ENCODE measurements at places on chromosomes 13 and 19.

- DNase-seq, result peak; percentile 18
Measured at GRCh38 chr19:51593138-51593890, 22.2 kb downstream of the ZNF175 start.

DNA sequence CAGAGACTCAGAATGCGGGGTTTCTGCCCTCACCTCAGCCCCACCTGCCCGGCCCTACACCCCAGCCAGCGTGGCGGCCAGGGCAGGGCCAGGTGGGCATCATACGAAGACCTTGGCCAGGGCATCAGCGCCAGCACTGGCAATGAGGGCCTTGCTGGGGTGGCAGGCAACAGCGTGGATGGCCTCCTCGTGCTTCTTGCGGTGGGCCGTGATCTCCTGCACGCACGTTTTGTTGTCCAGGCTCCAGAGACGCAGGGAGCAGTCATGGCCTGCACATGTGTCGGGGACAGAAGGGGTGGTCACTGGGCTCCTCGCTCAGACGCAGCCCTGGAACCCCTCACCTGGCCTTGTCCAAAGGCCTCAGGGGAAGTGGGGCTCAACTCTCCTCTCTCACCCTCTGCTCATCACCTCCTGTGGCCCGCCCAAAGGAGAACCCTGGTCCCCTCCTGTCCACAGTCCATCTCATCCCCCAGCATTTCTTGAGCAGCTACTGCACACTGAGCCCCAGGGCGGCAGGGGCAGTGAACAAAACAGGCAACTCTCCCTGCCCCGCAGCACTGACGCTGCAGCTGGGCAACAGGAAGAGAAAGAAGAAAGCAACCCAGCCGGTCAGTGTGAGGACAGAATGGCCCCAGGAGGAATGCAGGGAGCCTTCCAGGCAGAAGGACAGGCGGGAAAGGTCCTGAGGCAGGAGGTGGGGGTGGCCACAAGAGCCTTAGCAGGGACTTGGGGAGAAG lies 3.8 kb upstream of the PRKD2 start:
- no peak for DNase-seq

GRCh38 chr13:28890712-28891111 lies 70.6 kb downstream of the MTUS2 start:
- no peak for DNase-seq

DNA sequence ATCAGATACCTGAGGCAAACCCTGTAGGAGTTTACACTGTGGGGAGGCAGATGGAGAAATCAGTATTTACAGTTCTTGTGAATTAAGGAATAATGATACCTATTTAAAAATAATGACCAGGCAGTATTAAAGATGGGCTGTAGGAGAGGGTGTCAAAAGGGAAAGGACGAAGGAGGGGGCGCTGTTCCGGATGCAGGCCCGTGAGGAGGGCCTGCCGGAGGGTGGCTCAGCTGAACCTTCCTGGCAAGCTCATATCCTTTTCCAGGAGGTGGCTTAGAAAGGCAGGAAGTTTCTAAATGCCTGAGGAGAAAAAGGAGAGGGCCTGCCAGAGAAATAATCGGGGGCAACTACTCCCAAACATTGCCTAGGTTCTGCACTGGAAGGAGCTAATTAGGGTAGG lies 46.6 kb downstream of the MBNL2 start:
- DNase-seq, result no peak

DNA sequence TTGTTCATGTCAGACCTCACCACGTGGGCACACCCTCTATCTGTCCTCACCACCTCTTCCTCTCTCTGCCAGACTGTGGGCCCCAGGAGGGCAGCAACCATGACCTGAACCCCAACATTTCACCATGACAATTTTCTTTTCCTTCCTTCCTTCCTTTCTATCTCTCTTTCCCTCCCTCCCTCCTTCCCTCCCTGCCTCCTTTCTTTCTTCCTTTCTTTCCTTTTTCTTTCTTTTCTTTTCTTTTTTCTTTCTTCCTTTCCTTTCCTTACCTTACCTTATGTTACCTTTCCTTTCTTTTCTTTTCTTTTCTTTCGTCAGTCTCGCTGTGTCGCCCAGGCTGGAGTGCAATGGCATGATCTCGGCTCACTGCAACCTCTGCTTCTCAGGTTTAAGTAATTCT lies 8.7 kb upstream of the FCER2 start:
- DNase-seq, result no peak

DNA sequence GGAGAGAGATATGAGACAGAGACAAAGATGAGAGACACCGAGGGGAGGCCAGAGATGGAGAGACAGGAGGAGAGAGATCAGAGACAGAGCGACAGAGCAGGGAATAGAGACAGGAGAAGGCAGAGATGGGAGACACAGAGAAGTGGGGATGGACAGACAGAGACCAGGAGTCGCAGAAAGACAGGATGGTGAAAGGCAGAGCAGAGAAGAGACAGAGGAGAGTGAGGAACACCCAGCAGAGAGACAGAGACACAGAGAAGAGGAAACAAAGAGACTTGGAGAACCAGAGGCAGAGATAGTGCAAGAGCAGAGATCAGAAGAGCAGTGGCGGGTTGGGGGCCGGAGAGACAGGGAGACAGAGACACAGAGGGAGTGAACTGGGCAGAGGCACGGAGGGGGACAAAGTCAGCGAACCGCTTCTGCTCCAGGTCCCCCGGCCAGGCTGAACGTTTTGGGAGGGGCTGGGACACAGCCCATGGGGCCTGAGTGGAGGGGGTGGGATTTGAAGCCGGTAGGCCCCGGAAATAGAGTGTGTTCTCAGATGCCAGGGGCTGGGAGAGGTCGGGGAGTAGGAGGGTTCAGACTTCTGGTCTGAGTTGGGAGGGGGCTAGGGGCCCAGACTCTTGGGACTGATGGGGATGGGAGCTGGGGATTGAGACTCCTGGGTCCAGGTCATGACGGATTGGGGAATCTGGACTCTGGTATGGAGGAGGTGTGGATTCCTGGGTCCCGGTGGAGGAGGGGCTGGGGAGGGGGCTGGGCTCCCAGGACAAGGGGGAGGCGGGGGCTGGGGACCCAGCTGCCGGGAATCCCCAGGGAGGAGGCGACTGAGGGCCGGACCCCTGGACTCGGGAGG lies 654 bp downstream of the ZNF579 start:
- DNase-seq, result no peak

DNA sequence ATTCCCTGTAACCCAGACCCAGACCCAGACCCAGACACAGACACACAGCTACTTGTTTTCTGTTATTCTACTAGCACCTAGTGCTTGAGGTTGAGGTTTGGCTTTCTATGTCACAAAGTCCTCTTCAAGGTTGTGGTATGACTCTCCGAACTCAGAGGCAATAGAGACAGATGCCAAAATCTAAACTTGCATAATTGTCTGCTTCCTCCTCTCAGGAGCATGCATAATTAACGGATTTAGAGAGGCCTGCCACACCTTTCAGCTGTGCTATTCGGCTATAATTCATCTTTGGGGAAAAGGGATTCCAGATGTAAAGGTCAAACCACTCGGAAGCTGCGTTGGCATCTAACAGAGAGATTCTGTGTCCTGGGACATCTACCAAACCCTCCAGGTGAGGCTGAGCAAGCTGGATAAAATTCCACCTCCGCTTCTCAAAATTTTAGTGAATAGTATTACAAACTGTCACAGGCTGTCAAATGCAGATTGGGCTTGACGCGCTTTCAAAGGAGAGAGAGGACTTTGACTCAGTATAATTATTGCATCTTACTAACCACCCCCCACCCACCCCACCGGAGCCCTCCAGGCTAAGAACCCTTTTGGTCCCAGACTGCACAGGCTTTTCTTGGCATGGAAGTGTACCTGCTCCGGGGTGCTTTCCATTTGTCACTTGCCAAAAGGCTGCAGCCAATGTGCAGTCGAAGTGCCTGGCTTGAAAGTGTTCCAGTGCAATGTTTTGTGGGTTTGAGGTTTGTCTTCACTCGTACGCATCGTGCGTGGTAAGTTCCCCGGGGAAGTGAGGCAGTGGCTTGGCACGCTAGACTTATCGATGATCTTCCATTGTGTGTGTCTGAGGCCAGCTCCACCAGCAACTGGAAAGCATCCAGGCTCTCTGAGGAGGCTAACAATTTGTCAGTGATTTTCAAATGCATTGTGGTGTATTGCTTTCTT lies 194.1 kb downstream of the TDRD3 start:
- DNase-seq, result no peak

- peak; percentile 6 for DNase-seq
Measured at GRCh38 chr19:43699506-43700394, 16.1 kb upstream of the IRGC start.

DNA sequence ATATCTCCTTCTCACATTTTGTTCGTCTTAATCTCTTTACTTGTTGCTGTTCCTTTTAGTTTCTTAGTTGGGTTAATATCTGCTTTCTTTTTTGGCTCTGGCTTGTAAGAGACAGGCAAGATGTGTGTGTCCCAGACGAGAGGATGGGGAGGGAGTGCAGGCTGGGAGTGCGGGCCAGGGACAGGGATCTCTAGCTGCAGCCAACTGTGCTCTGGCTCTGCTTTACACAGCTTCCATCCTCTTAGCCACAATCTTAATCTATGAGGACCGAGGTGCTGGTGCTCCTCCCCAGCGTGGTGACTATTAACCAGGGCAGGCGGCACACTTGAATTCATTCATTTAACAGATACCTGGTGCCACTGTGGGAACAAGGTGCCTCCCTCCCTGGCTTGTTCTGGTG lies 70.9 kb upstream of the WASF3 start:
- DNase-seq, result no peak

- no peak for DNase-seq
Measured at GRCh38 chr13:99526549-99526948, 25.3 kb downstream of the TM9SF2 start.

- DNase-seq, result no peak
Measured at GRCh38 chr13:48679941-48680680, 26.4 kb downstream of the CYSLTR2 start.

GRCh38 chr19:57558525-57558924 lies 1.1 kb downstream of the ZNF550 start:
- DNase-seq, result peak; percentile 8

GRCh38 chr13:48624858-48625257 lies 28.9 kb upstream of the CYSLTR2 start:
- no peak for DNase-seq

- no peak for DNase-seq
Measured at GRCh38 chr13:97322740-97323342, 100.7 kb downstream of the MBNL2 start.

- DNase-seq, result no peak
Measured at GRCh38 chr19:35901055-35901644, 810 bp upstream of the NFKBID start.

- DNase-seq, result no peak
Measured at GRCh38 chr13:34772206-34772605, 169.9 kb upstream of the NBEA start.

DNA sequence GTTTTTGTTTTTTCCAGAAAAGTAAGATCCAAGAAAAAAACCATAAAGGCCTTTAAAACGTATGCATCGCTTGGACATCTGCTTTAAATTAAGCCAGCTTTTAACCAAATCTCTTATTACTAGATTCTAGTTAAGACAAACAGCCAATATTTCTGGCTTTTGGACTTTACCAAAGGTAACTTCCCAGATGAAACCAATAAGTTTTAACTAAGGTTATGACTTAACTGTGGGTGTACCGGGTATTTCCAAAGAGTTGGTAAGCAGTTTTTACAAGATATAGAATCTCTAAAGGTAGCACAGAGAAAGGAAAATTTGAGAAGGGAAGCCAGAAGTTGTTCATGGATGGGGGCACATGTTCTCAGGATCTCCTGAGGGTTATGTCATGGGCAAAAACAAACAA lies 34.0 kb downstream of the CEACAM1 start:
- DNase-seq, result no peak

DNA sequence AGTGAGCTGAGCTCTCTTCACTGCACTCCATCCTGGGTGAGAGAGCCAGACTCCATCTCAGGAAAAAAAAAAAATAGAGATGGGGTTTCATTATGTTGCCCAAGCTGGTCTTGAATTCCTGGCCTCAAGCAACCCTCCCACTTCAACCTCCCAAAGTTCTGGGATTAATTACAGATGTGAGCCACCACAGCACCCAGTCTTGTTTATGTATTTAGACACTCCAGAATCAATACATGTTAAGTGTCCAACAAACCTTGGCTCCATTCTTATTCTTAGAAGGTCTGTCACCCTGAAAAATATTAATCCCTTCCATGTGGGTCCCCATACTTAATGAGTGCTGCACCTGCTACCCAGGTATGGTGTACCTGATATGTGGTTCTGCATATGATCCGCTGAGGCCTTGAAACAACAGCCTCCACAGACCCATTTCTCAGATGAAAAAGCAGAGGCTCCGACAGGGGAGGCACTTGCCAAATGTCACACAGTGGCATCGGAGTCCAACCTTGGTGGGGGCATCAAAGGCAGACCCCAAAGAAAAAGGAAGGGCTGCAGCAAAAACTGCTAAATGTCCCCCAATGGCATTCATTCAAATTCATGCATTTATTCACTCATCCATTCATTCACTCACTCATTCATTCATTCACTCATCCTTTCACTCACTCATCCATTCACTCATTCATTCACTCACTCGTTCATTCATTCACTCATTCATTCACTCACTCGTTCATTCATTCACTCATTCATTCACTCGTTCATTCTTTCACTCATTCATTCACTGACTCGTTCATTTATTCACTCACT lies 16.7 kb downstream of the TICAM1 start:
- DNase-seq, result no peak

- no peak for DNase-seq
Measured at GRCh38 chr19:43532571-43532961, 422 bp upstream of the ZNF575 start.

GRCh38 chr13:45434556-45435371 lies 16.6 kb upstream of the SLC25A30 start:
- DNase-seq, result no peak

- peak; percentile 78 for DNase-seq
Measured at GRCh38 chr19:47623921-47624391, 15.0 kb downstream of the BICRA start.

DNA sequence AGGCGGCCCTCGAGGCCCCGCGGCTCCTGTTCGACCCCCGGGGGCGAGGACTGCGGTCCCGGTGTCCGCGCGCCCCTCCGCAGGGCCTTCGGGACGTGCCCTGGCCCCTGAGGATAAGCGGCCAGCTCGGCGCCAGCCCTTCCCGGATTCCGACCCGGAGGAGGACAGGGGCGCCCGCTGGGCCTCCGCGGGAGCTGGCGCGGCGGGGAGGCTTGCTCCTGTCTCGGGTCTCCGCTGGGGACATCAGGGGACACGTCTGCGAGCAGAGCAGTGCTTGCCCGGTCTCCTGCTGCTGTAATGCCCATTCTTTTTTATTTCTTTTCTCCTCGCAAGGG lies 829 bp downstream of the B3GLCT start:
- DNase-seq, result no peak
